ENCODE measurements at places on chromosomes 1 and 21.

DNA sequence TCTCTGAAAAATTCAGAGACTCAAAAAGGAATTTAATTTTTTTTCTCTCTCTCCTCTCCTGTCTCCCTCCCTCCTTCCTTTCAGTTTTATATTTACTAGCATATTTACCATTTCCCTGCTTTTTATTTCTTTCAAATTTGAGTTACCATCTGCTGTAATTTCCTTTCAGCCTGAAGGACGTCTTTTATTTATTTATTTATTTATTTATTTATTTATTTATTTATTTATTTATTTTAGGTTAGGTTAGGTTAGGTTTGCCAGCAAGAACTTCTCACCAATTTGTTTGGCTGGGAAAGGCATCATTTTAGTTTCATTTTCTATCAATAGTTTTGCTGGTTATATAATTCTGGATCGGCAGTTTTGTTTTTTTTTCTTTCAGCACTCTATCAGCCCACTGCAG is 231.7 kb upstream of the ZRANB2 start:
- no peak for DNase-seq

DNA sequence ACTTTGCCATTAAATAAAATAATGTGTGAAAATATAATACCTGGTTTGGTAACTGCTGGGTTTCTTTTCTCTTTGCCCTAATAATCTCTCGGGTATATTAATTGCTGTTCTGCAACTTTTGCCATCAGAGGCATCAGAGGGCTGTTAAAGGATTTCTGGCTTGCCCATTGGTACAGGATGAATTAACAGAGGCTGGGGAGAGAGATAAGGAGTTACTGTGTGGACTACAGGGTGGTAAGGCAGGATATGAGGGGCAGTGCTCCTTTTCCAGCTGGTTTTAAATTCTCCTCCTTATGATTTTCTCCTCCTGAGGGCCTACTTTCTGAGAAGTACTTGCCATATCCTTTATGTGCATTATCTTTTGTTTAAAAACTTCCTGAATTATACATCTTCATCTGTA is 48.3 kb downstream of the FGGY start:
- no peak for DNase-seq

- no peak for DNase-seq
Measured at GRCh38 chr1:13735168-13735930, 35.4 kb downstream of the PRDM2 start.

- DNase-seq = no peak
Measured at GRCh38 chr1:231134624-231135023, 27.2 kb upstream of the TRIM67 start.

- no peak for DNase-seq
Measured at GRCh38 chr1:220834155-220834870, 44.9 kb upstream of the HLX start.

GRCh38 chr1:64472805-64473204 is 2.9 kb downstream of the CACHD1 start:
- no peak for DNase-seq

Data from muscle of leg (tissue), 16 donors.